Suppressor macrophage treated with lipopolysaccharide for 1 hour (primary cell): ENCODE measurements at places on chromosomes 16 and 17.

DNA sequence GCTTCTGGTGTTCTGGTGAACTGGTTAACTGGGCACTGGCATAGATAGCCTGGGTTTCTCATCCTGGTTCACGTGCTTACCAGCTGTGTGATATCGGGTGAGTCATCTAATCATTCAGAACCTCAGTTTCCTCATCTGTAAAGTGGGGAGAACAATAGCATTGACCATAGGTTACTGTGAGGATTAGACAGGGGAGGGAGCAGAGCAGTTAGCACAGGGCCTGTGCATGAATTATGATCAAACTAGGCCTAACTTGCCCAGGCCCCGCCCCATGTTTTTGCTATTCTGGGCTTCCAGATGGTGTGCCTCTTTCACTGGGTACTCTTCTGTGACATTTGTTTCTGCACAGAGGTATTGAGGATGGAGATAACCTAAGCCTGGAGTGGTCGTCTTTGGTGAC lies 4.6 kb upstream of the KLHL36 start:
- DNase-seq: no peak

DNA sequence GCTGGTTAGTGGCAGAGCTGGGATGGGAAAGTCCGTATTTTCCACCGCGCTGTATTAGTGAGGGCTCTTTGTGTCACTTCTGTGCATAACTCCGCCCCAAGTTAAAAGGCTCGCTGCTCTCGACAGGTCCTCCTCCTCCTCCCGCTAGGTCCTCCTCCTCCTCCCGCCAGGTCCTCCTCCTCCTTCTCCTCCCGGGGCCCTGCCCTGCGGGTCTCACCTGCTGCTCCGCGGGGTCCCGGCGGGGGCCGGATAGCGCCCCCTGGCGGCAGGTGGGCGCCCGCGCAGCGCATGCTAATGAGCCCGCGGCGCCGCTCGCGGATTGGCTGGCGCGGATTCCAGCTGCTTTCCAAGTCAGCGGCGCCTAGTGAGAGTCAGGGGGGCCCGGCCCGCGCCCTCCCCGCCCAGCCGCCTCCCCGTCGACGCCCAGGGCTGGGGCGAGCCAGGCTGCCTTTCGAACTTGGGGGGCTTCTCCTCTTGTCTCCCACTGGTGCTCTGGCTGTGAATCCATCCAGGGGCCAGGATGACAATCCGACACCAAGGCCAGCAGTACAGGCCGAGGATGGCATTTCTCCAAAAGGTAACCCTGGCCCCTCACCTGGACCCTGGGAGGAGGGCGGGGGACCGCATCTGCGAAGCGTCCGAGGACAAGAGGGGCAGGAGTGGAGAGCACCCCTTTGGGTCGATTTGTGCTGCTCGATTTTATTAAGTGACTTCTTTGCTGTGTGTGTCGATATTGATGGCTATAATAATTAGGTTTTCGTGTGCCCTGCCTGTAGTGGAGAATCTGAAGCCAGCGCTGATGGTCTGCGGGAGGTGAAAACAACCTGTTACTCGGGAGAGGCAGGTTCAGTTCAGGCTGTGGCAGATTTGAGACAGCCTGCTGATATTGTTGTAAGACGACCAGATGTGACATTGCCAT lies at the start of gene RGS9:
RGS9 (plus strand) TSS at position 350 of the 919 bp plus-strand sequence; CDS start at position 521, 171 bp downstream.
- DNase-seq: peak; percentile 85

DNA sequence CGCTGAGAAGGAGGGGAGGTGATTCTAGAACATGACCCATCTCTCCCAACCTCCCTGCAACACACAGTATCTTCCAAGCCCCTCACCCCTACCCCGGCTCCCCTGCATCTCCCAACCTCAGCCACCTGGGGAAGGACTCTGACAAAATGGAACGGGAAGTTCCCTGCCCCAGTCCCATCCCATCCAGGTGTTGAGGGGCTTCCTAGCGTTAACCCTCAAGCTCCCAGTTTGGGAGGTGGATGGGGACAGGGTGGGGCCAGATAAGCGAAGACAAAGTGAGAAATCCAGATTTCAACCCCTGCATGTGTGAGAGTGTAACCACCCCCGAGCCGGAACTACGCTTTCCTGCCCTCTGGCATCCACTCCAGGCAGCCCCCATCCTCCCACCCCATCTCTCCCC lies 1.8 kb downstream of the ZSCAN10 start:
- DNase-seq: no peak

GRCh38 chr16:13969711-13970110 lies 49.8 kb downstream of the ERCC4 start:
- no peak for DNase-seq

GRCh38 chr17:48530208-48530886 lies 464 bp downstream of the HOXB1 start:
- DNase-seq: no peak

GRCh38 chr16:89458551-89458950 lies 31.8 kb downstream of the ANKRD11 start:
- DNase-seq: no peak

GRCh38 chr16:4016658-4017057 lies 99.6 kb downstream of the ADCY9 start:
- peak; percentile 77 for DNase-seq

- peak; percentile 72 for DNase-seq
Observed at GRCh38 chr17:40251576-40251975, 32.5 kb downstream of the WIPF2 start.

GRCh38 chr16:73166441-73166851 lies 118.5 kb upstream of the ZFHX3 start:
- DNase-seq: peak; percentile 33

DNA sequence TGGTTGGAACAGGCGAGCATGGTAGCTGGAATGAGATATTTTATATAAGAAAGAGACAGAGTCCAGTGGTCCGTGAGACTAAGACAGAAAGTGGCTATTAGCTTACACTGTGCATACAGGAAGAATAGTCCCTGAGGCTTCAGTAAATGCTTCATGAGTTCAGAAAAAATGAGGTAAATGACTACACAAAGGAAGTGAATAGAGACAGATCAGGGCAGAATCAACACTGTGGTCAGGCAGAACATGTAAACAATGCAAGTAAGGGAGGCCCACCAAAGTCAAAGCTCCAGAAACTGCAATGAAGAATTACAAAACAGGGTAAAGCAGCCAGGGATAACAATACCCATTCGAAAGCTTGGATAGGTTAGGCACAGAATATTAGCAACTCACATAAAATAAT lies 4.8 kb downstream of the ABCA10 start:
- no peak for DNase-seq

DNA sequence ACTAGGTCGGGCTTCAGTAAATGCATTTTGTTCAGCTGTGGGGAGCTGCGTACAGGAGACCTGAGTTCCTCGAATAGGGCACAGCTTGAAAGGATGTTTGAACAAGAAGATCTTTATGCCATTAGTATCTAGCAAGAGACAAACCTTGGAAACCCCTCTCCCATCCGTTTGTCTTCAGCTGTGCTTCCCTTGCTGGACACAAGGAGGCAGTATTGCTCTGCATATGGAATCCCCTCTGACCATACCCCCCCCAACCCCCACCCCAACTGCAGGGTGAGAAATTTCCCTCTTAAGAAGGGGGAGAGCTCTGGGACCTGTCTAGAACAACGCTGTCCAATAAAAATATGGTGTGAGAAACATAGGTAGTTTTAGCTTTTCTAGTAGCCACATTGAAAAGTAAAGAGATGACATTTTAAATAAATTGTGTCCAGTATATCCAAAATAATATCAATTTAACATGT lies 1.6 kb downstream of the MRM1 start:
- peak; percentile 83 for DNase-seq

- DNase-seq: no peak
Observed at GRCh38 chr17:29753845-29754439, 131.2 kb upstream of the CORO6 start.

DNA sequence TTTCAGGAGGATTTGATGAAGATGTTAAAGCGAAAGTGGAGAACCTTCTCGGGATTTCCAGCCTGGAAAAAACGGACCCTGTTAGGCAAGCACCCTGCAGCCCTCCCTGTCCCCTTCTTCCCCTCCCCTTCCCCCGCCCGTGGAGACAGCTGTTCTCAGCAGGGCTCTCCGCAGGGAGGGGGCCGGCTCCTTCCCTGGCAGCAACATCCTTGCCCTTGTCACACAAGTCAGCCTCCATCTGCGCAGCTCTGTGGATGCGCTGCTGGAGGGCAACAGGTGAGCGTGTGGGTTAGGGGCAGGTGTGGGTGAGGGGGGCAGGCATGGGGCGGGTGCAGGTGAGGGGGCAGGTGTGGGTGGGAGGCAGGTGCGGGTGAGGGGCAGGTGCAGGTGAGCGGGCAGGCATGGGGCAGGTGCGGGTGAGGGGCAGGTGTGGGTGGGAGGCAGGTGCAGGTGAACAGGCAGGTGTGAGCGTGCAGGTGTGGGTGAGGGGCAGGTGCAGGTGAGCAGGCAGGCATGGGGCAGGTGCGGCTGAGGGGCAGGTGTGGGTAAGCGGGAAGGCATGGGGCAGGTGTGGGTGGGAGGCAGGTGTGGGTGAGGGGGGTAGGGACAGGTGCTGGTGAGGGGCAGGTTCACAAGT lies 9.4 kb downstream of the CYBC1 start:
- DNase-seq: peak; percentile 64

GRCh38 chr17:73495641-73496040 lies 148.6 kb downstream of the SDK2 start:
- DNase-seq: no peak

DNA sequence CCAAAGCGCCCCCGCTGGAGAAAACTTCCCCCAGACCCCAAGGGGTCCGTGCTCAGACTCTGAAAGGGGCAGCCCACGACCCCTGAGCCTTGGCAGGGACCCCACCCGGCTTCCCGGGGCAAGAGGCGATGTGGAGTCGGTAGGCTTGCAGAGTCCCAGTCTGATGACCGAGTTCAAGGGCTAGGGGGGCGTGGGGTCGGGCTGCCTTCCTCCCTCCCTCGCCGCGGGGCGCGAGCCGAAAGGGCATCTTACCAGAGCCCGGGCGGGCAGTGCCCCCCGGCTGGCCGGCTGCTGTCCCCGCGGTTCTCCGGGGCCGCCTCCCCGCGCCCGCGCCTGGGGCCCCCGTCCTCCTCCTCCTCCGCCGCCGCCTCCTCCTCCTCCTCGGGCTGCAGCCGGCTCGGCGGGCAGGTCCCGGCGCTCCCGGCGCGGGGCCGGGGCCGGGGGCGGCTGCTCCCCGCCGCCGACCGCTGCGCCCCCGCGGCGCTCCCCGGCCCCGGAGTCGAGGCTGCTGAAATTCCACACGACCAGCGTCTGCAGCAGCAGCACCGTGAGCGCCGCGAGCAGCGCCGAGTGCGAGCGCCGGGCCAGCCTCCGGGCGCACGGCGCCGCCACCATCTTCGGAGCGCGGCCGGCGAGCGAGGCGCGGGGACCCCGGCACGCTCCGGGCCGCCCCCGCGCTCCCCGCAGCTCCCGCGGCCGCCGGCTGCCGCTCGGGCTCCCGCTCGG lies 415 bp downstream of the XYLT1 start:
- DNase-seq: peak; percentile 24

DNA sequence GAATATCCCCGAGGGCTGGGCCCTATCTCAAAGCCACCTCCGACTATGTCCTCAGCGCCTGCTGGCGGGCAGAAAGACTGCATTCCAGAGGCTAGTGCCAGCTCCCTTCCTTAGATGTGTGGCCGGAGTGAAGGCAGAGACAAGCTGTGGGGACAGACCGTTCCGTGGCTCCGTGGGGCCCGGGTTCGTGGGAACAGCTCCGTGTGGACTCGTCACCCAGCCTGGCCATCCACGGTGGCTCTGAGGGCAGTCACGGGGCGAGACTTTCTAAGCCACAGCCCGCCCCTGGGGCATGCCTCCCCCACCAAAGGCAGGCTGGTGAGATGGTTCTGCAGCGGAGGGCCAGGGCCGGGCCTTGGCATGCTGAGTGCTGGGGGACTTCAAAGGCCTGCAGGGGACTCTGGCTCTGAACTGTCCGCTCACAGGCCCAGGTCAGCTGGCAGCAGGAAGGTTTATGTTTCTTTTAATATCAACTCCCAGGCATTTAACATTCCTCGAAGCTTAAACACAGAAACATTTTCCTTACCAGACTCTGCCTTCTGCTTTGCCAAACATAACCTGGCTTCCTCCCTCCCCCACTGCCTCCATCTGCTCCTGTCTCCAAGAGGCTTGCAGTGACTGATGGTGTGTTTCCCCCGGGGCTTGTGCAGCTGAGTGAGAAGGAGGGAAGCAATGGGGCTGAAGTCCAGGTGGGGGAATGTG lies 50.4 kb downstream of the TIMM22 start:
- DNase-seq: no peak

DNA sequence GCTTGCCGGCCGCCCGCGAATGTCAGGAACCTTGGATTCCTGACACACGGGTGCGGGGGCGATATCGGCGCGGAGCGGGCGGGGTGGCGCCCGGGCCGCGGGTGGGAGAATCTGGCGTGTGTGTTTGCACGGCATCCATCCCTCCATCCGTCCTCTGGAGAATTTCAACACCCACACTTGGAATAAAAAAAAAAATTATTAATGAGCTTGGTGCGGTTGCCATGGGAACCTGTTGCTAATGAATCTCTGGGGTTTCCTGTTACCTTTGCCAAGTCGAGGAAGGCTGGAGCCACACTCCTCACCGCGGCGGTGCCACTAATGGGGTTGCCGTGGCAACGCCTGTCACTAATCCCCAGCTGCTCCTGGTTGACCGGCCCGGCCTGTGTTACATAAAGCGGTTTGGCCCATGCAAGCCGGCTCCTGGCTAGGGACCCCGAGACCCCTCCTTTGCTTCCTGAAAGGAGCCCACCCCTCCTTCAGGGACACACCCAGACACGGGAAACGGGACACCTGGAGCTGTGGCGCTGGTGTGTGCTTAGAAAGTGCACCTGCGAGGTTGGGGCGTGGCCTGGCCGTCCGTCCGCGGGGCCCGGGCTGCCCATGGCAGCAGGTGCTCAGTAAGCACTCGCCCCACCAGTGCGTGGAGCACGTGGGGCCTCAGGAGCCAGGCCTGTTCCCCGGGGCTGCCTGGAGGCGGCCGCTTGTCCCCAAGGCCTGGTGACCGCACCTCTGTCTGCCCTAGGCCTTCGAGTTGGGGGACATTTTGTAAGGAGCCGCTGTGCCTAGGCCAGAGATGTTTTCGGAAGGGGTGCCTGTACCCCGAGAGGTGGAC lies 14.6 kb downstream of the CACNA1H start:
- DNase-seq: no peak

DNA sequence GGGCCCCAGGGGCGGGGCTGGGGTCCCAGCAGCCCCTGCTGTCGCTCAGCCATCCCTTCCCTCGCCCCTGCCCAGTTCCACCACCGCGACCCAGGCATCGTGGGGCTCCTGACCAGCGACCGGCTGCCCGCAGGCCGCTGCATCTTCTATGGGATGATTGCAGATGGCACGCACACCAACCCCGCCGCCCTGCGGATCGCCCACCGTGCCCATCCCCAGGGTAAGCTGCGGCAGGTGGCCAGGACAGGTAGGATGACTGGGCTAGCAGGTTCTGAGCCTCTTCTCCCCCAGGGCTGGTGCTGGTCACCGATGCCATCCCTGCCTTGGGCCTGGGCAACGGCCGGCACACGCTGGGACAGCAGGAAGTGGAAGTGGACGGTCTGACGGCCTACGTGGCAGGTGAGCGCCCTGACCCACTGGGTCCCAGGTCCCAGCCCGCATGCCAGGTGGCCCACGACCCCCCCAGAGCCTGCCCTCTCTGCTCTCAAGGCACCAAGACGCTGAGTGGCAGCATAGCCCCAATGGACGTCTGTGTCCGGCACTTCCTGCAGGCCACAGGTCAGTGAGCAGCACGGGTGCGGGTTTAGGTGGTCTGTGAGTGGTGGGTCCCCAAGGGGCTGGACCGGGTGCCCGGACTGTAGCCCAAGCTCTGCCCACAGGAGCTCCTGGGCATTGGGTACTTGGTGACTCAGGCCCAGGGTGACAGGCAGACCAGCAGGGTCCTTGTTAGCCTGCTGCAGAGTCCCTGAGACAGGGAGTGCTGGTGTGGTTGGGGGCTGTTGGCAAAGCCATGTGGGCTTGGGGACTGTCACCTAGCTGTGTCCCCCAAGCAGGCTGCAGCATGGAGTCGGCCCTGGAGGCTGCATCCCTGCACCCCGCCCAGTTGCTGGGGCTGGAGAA lies 2.8 kb downstream of the CEMP1 start:
- DNase-seq: no peak

GRCh38 chr16:62929593-62929992 lies 893.4 kb upstream of the CDH8 start:
- no peak for DNase-seq
